Stimulated activated CD4-positive, alpha-beta T cell treated with anti-CD3 and anti-CD28 coated beads, Interleukin-1b, Interleukin-23, amount 100 ng/mL, for 4 hours (primary cell): ENCODE measurements at places on chromosomes 3 and 15.

GRCh38 chr3:162134571-162134970, 638.0 kb downstream of the OTOL1 start:
- no peak for DNase-seq

- DNase-seq: no peak
These were observed 7.2 kb downstream of the RPL22L1 start for GRCh38 chr3:170862618-170863374.

- no peak for DNase-seq
These were observed 13.1 kb upstream of the DNASE1L3 start for GRCh38 chr3:58223855-58224254.

DNA sequence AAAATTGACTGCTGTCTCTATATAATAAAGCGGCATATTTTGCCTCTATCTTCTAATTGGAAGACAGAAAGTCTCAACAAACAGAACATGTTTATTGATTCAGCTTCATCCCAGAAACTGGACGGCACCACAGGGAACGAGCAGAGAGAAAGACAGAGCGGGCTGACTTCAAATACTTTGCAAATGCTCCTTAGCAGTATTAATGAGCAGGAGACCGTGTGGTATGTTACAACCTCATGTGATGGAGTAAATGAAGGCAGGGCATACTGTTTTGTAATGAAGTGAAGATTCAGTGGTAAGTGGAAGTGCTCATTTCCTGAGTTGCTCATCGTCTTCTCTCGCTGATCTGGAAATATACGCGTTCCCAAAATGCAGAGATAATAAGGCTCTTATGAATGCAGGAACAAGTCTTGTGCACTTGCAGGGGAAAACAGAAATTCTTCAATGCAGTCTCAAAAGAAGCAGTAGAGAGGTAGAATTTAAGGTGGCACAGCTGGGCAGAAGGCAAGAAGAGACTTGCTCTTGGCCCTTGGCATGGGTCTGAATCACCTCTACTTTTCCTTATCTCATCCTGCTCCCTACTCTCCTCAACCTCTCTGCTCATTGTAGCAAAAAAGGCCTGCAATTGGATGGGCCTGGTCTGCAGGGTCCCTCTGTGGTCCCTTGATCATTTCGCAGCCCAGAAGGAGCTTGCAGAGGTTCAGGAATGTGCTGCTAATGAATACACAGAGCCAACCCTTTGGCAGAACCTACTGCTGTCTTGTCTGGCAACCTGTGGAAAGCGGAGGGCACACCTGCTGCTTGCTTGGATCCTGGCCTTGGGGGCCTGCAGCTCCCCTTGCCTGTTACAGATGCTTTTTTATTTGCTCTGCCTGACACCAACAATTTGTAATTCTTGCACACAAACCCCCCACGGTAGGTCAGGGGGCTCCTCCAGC, 604.9 kb upstream of the CFAP20DC start:
- DNase-seq: no peak

GRCh38 chr15:64833690-64834089, 8.0 kb upstream of the PLEKHO2 start:
- DNase-seq: no peak

GRCh38 chr15:88076328-88076727, 180.2 kb downstream of the NTRK3 start:
- no peak for DNase-seq

DNA sequence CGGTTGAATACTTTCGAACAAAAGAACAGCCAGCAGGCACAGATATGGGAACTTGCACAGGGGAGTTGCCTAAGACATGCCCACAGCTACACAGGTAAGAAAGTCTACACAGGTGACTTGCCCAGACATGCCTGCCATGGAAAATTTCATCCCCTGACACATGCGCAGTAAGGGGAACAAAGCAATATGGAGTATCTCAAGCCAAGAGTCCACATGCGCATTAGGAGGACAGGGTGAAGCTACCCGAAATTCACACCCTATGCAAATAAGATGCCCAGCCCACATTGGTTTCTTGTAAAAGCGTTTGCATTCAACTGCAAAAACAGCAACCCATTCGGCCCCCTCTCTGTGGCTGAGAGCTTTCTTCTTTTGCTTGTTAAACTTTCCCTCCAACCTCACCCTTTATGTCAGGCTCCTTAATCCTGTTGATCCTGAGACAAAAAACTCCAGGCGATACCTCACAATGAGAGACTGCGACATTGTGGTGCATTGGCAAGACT, 49.3 kb upstream of the TRPM1 start:
- no peak for DNase-seq

GRCh38 chr3:123480428-123480827, 31.5 kb upstream of the ADCY5 start:
- DNase-seq: no peak

DNA sequence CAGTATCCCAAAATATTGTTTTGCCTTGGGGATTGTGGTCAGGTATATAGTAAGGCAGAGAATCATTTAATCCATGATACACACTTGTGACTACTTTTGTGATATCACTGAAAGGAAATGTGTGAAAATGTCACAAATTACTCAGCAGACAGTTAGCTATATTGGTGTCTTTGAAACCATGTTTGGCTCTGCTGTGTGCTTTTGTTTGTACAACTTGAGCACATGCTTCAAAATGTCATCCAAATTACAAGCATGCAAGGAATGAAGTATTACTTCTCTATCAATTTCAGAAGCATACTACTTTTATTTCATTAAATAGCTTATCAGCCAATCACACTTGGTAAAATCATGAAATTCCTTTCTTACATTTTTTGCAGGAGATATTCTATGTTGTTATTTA, 619.0 kb upstream of the AGTR1 start:
- DNase-seq: no peak

DNA sequence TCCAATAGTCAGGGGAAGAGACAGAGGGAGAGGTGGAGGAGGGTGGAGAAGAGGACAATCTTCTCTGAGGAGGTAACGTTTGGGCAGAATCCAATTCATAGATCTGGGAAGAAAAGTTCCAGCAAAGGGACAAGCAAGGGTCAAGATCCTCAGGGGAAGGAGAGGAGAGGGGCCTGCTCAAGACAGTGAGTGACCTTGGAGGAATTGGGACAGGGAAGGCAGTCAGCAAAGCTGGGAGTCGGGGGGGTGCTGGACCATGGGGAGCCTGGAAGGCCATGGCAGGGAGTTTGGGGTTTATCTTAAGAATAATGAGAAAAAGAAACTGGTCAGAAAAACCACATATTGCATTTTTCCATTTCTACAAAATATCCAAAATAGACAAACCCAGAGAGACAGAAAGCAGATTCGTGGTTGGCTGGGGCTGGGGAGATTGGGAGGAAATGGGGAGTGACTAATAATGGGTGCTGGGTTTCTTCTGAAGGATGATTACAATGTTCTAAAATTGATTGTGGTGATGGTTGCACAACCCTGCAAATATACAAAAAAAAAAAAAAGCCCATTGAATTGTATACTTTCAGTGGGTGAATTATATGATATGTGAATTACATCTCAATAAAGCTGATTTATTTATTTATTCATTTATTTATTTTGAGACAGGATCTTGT, 19.6 kb upstream of the SRP14 start:
- no peak for DNase-seq

GRCh38 chr15:42974202-42974862, 53.8 kb upstream of the TTBK2 start:
- no peak for DNase-seq
